SK-N-SH (cell line): ENCODE measurements at places on chromosomes 2 and 18. TPM values are rescaled to one million over a fixed set of nuclear protein-coding genes. Genes with fewer than 3 reads are reported as not detected.

RSAD2 gene
- polyA plus RNA-seq = 0.15 and 0.35 TPM in 2 replicates

IL36B gene
- not detected in 2 replicates for polyA plus RNA-seq

ST6GAL2 gene
- 0.58 and 0.77 TPM in 2 replicates for polyA plus RNA-seq

PCBP1 gene
- polyA plus RNA-seq = 60.7 and 94.0 TPM in 2 replicates

CXCR4 gene
- 0.48 and 1.3 TPM in 2 replicates for polyA plus RNA-seq

NOTO gene
- polyA plus RNA-seq = not detected in 2 replicates

DLGAP1 gene
- polyA plus RNA-seq = not detected in 2 replicates

TSPYL6 gene
- polyA plus RNA-seq = not detected in 2 replicates

RNU2-63P gene
- polyA plus RNA-seq = not detected in 2 replicates

HOXD10 gene
- polyA plus RNA-seq = 0.03 and 0.10 TPM in 2 replicates

TXNDC9 gene
- polyA plus RNA-seq = 19.1 and 24.5 TPM in 2 replicates

MSTN gene
- polyA plus RNA-seq = 0.05 and 0.13 TPM in 2 replicates

DNAJC5G gene
- 0.18 TPM in 1 of 2 replicates, not detected in the other for polyA plus RNA-seq

MEP1B gene
- polyA plus RNA-seq = not detected in 2 replicates

DLX1 gene
- 0.07 and 0.13 TPM in 2 replicates for polyA plus RNA-seq
